Stimulated activated CD4-positive, alpha-beta T cell treated with anti-CD3 and anti-CD28 coated beads, Interleukin-1b, Interleukin-23, amount 100 ng/mL, for 1 hour (primary cell): ENCODE measurements at places on chromosomes 6 and 20.

- DNase-seq: no peak
Observed at GRCh38 chr20:60760256-60761000, 491.6 kb upstream of the CDH4 start.

DNA sequence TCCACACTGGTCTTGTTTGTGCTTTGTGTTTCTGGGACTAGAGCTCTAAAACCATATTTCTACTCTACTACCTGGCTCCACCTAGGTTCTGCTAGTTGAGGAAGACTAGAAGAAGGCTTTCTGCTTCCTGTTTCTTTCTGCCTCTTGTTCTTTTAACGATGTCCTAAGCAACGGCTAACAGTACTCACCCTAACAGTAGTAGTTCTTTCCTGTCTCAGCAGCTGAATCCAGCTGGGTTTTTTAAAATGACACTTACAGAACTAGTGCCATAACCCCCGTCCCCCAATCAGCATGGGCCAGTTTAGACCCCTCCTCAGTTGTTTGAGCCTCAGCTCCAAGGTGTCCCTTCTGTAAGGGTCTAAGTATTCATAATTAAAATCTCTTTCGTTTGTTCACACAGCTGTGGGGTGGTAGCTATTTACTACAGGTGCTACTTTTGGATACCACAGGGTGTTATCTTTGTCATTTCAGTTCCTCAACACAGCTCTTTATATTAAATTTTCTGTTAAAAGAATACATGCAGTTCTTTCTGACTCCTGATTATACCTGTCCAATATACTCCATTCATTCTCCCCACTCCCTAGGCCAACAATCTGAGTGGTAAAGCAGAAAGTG is 790.2 kb downstream of the DHX35 start:
- no peak for DNase-seq

GRCh38 chr6:17863901-17864754 is 123.3 kb downstream of the KIF13A start:
- DNase-seq: no peak

GRCh38 chr6:7243179-7243981 is 69.6 kb downstream of the SSR1 start:
- no peak for DNase-seq

DNA sequence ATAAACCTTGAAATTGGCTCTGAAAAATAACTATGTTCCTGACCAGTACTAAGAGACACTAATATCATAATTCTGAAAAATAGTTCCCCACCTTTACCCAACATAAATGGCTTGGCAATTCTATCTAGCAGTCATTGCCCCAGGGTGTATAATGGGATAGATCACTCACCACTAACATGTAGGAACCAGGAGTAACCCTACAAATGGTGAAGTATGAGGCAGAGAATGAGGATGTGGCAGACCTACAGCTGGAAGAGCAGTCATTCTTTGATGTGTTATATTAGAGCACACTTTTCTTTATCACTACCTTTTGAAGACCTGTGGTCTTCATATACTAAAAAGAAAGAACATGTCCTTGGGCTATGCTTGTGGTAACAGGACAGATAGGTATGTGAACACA is 136.5 kb upstream of the SYNDIG1 start:
- DNase-seq: no peak

DNA sequence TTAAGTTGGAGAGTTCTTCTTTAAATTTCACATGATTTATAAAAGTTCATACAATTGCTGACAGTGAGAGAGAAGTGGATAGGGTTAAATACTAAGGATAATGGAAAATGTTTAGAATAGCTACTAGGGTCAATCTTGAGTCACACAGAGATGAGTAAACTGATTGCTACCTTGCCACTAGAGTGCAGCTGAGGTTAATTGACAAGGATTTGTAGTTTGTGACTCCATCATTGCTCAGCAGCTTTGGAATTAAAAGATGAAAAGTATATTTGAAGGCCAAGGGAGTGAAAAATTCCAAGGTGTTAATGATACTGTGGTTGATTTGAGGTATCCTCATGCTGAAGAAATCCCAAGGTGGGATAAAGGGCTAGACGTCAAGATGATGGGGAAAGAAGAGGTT is 524.0 kb downstream of the UTRN start:
- DNase-seq: no peak

DNA sequence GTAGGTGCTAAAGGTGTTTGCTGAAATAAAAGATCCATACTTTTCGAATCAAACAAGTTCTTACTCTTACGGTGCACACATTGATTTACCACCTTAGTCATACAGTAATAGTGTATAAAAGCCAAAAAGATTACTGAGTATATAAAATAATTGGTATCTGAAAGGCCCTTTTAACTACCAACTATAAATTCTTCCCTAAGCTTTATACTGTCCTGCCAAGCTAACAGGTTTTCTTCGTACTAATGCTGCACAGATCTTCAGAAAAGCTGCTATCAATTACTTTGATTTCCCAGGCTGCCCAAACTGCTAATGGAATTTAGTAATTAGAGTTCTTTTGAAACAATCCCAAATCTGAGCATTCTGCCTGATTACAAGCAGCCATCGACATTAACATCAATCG is 97.5 kb downstream of the PRKN start:
- DNase-seq: no peak

DNA sequence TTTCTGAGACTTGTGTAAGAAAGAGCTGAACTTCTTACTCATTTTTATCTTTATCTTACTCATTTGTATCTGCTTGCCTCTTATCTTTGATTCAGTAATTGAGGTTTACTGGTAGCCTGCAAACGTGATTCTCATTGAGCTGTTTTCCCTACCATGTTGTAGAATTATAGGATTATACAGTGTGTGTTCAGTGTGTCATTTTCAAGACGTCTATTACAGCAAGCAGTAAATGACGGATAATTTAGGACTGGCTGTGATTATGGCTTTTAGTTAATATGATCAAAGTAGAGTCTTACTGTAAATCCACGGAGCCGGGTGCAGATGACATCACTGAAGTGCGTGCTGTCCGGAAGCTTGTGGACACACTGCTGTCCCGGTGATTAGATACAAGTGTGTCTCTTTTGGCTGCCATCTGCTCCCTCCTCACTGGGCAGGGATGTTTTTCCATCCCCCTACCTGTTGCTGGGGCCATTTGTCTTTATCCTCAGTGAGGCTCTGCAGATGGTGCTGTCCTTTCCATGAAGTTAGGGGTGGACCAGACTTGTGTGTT is 6.0 kb downstream of the NELFCD start:
- DNase-seq: no peak

DNA sequence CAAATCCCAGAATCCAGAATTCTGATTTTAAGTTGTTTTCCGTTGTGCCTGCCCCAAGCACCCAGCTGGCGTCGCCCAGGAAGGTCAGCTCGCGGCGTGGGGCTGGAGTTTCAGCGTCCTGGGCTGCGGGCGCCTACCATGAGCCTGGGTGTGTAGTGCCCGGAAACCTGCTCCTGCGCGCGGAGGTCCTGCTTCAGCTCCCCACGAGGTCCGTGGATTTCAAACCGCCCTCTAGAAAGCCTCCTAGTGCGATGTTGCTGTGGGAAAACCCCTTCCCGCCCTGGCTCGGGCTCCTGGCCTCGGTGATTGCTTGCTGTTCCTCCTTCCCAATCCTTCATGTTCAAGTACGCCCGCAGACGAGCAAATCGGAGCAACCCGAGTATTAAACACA is 51.3 kb upstream of the NRN1 start:
- DNase-seq: no peak

DNA sequence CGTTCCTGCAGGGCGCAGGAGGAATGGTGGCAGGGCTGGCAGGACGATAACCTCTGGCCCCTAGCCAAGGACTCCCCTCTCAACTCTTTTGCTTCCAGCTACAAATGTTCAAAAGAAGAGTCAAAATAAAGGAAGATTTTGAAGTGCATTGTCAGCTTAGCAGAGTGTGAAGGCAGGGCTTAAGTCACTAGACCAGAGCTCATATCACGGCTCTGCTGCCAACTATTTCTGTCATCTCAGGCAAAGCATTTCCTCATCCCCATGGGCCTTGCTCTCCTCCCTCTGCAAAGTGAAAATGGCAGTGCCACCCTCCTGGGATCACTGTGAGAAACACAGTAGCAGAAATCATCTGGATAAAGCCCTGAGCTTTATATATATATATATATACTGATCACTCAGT is 36.7 kb downstream of the CFAP61 start:
- DNase-seq: no peak

DNA sequence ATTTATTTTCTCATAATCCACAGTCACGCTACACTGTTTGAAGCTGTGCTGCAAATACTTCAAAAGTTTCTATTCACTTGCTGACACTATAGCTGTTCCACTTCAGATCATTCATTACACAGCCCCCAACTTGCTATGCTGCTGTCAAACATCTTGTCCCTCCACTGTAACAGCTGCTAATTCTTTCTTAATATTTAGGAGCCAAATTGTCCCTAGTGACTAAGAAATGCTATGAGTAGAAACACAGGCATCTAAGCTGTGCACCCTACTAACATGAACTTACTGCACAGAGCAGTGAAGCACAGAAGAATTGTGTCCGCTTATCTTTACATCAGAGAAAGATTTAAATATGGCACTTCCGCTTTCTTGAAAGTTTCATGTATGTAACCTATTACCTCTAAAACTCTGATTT is 91.3 kb downstream of the PDE10A start:
- DNase-seq: no peak

- DNase-seq: no peak
Observed at GRCh38 chr6:45472382-45472781, 94.6 kb upstream of the SUPT3H start.

GRCh38 chr6:141653590-141653989 is 479.1 kb upstream of the GJE1 start:
- no peak for DNase-seq

- no peak for DNase-seq
Observed at GRCh38 chr6:64589961-64590360, 954.4 kb downstream of the PHF3 start.

DNA sequence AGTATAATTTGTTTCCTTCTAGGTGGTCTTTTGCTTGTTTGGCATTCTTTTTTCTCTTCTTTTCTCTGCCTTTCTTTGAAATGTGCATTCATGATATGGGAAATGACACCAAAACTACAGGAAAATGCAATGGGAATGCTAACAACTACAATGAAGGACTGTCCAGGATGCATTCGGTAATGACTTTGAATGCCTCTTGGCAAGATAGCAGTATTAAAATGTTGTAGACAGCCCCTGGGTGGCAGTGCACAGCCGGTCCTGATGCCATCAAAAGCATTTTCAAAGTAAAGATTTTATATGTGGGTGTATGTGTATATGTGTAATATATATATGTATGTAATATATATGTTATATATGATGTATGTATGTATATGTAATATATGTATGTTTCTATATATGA is 218.8 kb upstream of the MMS22L start:
- DNase-seq: no peak

GRCh38 chr6:465531-466348 is 74.2 kb downstream of the IRF4 start:
- no peak for DNase-seq

GRCh38 chr6:162684052-162684451 is 43.5 kb downstream of the PRKN start:
- DNase-seq: no peak

- no peak for DNase-seq
Observed at GRCh38 chr6:111925296-111925695, 52.0 kb upstream of the FYN start.

DNA sequence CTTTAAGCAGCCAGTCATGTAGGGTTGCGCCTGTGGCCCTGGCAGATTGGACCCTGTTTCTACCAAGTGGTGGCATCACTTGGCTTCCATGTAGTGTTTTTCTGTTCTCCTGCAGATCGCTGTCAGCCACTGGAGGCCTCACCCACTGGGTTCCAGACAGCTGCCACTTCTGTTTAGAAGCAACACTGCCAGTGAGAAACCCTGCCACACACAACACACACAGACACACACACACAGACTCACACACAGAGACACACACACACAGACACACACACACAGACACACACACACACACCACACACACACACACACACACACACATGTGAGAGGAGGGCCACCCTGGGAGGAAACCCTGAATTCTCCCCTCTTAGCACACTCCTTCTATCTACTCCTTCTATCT is 51.8 kb downstream of the UTRN start:
- DNase-seq: no peak

DNA sequence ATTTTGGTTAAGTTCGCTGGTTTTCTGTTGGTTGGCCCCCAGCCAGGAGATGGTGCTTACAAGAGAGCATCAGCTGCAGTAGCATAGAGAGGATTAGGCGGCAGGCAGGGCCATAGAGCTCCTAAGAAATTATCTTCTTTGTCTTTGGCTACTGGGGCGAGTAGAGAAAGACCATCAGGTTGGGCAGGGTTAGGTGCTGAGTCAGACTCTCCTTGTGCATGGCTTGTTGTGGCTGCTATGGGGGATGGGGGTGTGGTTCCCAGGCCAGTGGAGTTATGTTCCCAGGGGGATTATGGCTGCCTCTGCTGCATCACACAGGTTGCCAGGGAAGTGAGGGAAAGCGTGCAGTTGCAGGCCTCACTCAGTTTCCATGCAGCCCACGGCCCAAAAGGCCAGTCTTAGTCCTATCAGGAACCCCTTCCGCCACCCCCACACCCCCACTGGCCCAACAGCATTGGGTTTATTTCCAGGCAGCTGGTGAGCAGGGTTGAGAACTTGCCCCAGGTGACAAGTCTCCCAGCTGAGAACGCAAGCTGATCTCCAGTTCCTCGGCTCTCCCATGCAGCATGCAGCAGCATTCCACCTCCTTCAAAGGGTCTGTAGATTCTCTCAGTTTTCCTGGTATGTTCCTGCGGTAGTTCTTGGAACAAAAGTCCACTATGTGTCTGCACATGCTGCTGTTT is 243.7 kb downstream of the UTRN start:
- DNase-seq: no peak

DNA sequence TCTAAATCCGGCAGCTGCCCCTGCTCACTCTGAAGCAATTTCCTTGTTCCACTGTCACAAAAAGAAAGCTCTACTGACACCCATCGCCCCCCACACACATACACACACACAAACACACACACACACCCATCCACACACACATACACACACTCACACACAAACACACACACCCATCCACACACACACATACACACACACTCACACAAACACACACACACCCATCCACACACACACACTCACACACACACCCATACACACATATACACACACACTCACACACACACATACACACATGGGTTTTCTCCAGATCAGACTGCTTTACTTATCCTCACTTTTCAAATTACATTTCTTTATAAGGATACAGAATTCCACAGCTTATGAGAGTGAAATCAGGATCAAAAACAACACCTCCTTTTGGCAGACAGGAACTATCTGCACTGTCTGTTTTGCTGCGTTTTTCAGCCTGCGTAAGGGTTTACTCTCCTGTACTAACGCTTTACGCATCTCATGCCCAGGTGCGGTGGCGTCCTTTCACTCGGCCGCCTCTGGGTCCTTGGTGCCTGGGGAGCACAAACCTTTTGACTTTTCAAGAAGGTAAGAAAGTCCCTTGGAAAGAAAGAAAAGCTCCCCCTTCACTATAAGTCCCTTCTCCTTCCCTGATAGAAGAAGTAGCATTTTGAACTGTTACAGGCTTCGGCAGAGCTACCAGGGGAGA is 8.0 kb downstream of the DACT2 start:
- DNase-seq: no peak
